NCI-H345 (cell line): ENCODE measurements at places on chromosomes 6 and 20.

DNA sequence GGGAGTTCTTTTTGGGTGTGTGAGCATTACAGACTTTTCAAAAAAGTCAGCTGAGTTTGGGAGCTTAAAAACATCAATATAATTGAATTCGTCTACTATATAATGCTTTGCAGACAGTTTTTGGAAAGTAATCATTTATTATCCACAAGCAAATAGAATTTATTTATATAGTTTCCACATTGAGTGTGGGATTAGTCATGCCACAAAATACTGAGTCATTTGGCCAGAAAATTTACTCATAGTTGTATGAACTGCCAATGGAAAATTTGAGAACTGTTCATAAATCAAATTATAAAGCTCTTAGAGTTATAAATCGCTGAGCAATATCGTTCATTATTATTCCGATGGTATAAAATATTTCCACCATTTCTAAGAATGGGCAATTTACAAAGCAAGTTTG is 5.0 kb downstream of the BEND6 start:
- no peak for DNase-seq

GRCh38 chr20:49969234-49969633 is 13.5 kb upstream of the SNAI1 start:
- no peak for DNase-seq

DNA sequence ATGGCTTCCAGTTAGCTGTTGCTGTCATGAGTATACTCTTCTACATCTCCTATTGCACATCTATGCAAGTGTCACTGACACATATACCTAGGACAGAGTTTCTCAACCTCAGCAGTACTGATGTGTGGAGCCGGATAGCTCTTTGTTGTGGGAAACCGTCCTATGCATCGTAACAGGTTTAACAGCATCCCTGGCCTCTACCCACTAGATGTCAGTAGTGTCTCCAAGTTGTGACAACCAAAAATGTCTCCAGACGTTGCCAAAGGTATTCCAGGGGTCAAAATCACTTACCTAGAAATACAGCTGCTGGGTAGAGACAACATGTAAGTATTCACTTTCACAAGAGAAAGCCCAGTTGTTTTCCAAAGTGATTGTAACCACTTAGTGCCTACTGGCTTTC is 637.6 kb downstream of the RNF144B start:
- peak; percentile 56 for DNase-seq

DNA sequence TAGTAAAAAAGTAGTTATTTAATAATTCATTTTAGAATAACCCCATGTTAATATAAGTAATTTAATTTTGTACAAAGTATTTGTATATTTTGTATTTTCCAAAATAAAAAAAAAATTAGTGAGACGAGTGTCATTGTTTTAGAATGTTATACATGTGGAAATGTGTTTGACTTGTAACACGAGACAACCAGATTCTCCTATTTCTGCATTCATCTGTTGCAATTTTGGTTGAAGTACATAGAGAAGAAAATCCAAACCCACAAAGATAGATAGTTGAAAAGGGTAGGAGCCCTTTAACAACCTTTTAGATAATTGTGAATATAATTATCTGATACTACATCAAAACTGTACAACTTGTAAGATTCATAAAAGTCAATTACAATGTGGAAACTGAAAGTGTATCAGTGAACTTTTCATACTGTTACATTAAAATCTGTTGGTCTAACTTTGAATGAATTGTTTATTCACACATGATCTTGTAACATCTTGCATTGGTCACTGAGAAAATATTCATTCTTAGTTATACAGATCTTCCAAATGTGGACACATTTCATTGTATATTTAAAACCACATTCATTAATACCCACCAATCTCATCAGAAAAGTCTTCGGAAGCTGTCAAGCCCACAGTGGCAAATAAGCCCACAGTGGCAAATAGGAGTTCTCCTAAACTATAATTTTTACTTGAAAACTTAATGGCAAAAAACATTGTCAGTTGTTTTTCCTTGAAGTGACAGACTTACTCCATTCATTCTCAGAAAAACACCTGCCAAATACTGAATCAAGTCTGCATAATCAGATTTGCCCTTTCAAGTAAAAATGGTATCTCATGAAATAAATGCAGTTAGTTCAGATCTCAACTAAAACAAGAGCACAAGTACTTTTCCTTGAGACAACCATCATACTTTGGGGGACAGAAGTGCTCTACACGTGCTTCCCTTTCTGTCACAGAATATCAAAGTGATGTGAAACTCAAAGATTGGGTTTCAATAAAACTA is 52.8 kb downstream of the FKBP5 start:
- no peak for DNase-seq

DNA sequence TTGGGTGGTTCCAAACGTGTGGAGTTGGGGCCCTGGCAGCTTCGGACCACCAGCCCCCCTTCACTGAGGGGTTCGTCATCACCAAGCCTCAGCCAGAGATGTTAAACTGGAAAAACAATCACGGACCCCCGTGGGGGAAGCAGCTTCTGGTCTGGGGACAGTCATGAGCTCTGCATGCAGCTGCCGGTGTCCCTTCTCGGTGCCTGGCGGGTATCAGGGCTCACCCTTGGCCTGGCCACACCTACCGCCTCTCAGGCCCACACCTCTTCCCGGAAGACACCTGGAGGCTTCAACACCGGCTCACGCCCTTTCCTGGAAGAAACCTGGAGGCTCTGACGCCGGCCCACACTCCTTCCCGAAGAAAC is 77.8 kb upstream of the BHLHE23 start:
- DNase-seq: no peak

DNA sequence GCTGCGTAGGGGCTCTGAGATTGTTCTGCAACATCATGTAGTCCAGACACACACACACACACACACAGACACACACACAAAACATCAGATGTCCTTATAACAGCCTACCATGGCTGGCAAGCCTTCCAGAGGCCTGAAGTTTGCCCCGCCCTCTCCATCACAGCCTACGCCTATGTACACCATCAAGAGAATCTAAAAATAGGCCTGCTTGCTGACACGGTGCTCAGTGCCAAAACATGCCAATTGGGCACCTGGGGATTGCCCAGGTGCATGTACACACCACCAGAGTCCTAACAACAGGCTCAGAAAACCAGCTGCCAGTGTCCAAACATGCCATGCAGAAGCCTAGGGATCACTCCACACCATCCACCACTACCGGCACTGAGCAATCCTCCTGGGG is 391.7 kb upstream of the SPTLC3 start:
- DNase-seq: no peak

DNA sequence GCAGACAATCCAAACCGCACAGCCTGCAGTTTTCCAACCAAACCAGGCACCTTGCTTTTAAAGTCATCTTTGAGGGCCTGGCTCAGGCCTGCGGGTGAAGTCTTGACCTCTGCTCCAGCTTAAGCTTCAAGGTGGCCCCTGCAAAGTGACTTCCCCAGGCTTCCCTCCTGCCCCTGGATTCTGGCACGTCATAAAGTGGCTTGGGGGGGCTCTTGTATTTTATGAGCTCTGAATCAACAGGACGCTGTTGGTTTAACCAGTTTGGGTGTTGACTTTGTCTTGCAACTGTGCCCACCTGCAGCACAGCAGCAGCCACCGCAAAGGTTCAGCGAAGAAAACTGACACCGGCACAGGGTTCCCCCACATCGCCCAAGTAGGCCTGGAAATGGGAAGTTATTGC is 81.2 kb downstream of the NFATC2 start:
- no peak for DNase-seq

DNA sequence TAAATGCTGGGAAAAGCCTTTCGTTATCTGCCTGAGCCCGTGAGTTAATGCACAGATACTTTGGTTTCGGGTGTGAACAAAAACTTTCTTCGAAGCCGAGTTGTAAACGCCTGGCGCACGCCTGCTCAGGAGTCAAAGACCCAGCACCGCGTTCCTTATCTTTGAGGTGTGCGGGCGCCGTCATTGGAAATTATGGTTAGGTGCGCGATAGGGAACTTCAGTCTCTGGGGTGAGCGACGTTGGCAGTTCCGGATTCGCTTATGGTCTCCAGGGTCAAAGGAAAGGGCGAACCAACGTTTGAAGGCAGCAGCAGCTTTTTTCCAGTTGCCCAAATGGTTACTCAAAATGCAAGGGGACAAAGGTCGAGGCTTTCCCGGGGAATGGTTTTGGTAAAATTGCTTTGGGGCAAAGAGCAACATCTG is 853 bp downstream of the SLC22A3 start:
- no peak for DNase-seq

DNA sequence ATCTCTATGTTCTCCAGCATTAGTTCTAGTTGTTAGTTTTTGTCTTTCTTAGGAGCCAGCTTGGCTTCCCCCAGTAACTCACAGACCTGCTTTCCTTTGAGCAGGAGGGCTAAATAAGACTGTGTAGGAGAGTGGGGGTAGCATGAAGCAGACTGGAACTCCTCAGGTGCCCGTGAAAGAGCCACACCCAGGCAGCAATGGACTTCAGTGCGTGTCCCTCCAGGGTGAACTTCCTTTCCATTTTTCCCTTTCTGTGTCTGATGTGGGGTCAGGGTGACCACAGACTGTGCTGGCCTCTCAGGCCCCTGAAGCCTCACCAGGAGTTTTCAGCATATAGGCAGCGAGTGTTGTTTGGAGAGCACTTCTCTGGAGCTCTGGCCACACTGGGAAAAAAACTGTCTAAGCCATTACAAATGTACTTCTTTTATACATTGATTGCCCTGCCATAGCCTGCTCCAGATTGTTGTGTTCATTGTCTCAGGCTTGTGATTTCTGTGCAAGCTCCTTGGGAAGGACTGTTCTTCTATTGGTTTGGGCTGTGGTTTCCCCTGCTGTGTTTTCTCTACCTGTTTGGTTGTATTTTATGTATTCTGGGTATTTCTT is 55.7 kb downstream of the SH3BGRL2 start:
- DNase-seq: no peak

- DNase-seq: no peak
Observed at GRCh38 chr6:43919774-43920173, 149.8 kb downstream of the VEGFA start.

GRCh38 chr20:43840382-43841070 is 74.1 kb upstream of the TOX2 start:
- peak; percentile 23 for DNase-seq

DNA sequence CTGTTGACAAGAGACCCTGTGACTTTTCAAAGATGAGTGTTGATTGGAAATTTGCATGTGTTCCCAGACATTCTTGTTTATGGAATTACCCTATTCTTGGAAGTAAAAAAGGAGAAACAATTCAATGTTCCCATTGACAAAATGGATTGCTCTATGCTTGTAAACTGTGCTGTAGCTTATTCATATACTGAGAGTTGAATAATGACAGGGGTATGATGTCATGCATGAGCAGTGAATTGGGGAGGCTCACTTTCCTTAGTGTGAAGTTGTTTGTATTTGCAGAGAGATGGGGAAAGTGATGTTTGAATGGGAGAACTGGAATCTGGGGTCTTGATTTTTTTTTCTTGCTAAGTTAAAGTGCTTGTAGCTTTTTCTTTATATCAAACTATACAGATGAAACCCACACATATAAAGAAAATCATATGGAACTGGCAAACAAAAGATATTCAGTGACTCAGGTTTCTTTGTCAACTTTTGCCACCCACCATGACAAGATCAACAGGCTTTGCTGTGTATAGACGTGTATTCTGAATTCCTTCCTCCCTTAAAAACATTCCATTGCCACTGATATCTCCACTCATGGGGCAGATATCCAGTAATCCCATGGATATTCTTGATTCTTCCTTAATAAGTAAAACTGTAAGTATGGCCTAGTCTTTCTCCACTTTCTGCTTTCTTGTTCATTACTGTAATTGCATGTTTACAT is 97.8 kb upstream of the JAG1 start:
- DNase-seq: no peak

- DNase-seq: peak; percentile 13
Observed at GRCh38 chr6:82331031-82331773, 32.4 kb upstream of the TPBG start.

- no peak for DNase-seq
Observed at GRCh38 chr20:55253781-55254180, 751.5 kb downstream of the CBLN4 start.

GRCh38 chr20:6081236-6081635 is 27.4 kb upstream of the LRRN4 start:
- DNase-seq: no peak

GRCh38 chr20:9311132-9311531 is 203.3 kb upstream of the LAMP5 start:
- no peak for DNase-seq

DNA sequence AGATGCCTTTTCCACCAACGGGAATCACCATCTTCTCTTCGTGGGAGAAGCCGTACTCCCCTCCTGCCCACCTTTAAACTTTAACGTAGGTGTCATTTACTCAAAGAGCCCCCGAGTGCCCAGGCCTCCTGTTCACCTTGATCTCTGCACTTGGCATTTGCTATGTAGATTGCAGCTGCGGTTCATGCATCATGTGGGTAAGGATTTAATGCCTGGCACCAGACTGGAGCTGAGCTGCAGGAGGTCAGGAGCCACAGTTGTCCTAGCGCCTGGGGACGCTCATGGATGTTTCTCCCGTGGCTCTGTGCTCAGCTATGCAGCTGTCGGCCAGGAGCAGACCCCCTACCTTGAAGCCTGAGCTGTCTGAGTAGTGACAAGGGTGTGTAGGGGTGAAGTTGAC is 133.7 kb downstream of the CDH4 start:
- no peak for DNase-seq

DNA sequence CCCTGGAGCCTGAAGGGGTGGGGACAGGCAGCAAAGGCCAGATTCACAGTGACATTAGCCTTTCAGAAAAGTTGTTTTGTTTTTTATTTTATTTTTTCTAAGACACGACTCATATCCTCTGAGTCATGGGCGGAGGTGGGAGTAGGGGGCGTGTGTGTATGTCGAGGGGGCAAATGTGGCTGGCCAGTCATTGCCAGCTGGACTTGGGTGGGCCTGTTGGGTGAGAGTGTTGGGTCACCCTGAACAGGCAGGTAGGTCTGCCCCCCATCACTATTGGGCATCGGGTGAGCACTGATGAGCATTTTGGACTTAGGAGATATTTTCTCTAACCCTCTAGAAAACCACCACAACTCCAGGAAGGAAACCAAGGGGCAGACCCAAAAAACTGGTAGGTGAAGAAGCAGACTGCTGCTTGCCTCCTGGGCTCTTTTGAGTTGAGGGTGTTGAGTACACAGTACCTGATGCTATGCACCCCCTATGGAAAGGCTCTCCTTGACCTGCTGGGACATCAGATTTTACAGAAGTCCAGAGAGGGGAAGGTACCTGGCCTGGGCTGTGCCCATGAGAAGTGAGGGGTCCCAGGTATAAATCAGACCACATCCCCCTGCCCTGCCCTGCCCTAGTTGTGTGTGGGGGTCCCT is 5.6 kb downstream of the SMIM29 start:
- DNase-seq: no peak

DNA sequence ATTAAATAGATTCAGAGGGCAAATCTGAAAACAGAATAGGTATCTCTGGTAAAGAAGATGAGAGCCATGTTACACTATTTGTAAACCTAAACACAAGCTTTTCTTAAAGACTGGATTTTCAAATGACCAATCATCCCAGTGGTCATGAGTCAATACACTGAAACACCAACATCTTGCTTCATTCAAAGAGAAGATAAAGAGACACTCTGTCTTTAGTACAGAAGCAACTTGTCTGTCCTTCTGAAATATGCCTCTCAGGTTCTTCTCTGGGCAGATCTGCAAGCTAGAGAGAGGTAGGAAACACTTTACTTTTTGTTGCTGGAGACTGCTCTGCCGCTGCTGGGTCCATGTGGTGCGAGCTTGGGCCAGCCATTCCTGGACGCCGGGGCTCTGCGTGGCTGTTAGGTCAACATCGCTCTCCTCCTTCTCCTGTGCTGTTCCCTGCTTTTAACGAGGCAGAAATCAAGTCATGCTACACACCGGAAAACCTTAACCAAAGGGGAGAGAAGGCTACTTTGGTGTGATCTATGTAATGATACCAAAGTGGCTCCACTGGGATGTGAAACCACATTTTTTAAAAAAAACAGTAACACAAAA is 368.2 kb downstream of the SYNE1 start:
- DNase-seq: no peak
